ENCODE measurements at places on chromosomes 3 and 15.
A peak's percentile ranks its signal among the peaks of the same experiment; 100 is the strongest.

GRCh38 chr3:176971613-176972174 lies 225.6 kb downstream of the TBL1XR1 start:
- DNase-seq, result no peak

- DNase-seq, result no peak
Measured at GRCh38 chr3:191094057-191094845, 104.8 kb upstream of the OSTN start.

GRCh38 chr15:33934921-33935320 lies 33.4 kb upstream of the CHRM5 start:
- DNase-seq, result no peak

- DNase-seq, result no peak
Measured at GRCh38 chr3:134803051-134803505, 8.0 kb downstream of the EPHB1 start.

GRCh38 chr3:52693071-52693470 lies 7.2 kb downstream of the GNL3 start:
- DNase-seq, result no peak

GRCh38 chr15:31178705-31179104 lies 77.2 kb upstream of the TRPM1 start:
- no peak for DNase-seq

DNA sequence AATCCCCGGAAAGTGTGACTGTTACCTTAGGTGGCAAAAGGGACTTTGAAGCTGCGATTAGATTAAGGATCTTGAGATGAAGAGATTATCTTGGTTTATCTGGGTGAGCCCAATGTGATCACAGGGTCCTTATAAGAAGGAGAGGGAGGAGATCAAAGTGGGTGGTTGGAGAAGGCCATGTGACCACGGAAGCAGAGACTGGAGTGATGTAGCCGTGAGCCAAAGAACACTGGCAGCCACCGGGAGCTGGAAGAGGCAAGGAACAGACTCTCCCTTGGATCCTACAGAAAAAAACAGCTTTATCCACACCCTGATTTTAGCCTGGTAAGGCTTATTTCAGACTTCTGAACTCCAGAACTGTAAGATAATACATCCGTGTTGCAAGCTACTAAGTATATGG lies 29.9 kb downstream of the CRABP1 start:
- no peak for DNase-seq

DNA sequence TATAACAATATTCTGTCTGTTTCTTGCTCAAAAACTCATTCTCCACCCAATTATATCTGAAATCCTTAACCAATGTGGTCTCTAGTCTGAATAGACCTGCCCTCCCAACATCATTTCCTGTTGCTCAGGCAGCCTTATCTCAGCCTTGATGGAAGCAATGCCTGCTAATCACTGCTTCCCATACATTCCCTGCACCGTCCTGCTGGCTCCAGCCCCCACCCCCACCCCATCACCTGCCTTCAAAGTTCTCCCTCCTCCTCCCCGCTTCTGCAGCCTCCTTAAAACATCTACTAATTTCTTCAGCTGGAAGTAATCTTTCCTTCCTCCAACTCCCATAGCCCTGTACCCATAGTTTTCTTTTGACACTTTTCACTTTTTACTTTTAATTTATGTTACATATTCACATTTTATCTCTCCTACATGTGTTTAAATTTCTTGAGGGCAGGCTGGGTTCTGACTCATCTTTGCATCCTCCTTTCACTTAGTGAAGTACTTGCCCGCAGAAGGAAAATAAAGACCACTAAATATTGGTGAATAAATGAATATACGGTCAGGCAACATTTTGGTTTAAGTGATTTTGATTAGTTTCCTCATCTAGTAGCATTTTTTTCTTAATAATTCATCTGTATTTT lies 98.2 kb downstream of the MEIS2 start:
- no peak for DNase-seq

DNA sequence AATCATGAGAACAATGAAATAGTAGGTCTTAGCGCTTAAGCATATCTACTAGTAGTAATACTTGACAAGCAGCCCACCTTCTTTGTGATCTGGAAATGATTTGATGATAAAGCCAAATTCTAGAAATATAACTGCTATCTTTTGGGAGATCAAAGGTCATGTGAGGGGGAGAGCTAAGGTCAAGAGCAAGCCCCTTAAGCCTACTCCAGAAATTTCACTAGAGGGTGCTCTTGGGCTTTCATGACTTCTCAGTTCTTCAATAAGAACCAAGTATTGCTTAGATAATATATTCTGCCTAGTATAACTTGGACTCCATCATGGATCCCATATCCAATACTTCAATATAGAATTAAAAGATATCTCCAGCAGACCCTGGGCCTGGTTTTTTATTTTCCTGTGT lies 319.6 kb downstream of the ZBTB20 start:
- DNase-seq, result peak; percentile 72

- DNase-seq, result no peak
Measured at GRCh38 chr15:66954601-66955000, 110.8 kb upstream of the SMAD3 start.

- no peak for DNase-seq
Measured at GRCh38 chr3:15521573-15521965, at the start of gene COLQ. Gene COLQ, minus strand, starts transcription at chr3:15521706. Its CDS starts 81 bp downstream, at chr3:15521625.

GRCh38 chr15:33756961-33757360 lies 211.3 kb upstream of the CHRM5 start:
- no peak for DNase-seq

GRCh38 chr3:194220901-194221326 lies 85.0 kb downstream of the HES1 start:
- DNase-seq, result no peak

DNA sequence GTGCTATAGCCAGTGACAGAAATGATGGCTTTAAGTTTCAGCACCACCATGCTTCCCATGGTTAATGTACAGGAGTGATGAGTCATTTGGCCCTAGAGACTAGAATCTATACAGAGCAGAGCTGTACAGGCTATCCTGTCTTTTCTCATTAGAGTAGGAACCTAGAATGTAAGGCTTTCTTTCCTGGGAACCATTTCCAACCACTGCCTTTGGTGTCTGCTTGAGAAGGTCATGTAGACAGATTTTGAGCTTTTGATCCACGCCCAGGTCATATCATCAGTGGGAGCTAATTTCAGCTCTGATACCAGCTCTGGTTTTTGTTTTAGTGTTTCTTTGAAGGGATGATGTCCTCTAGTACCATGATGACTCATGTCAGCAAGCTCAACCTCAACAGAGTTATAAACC lies 543.1 kb downstream of the NTRK3 start:
- no peak for DNase-seq

DNA sequence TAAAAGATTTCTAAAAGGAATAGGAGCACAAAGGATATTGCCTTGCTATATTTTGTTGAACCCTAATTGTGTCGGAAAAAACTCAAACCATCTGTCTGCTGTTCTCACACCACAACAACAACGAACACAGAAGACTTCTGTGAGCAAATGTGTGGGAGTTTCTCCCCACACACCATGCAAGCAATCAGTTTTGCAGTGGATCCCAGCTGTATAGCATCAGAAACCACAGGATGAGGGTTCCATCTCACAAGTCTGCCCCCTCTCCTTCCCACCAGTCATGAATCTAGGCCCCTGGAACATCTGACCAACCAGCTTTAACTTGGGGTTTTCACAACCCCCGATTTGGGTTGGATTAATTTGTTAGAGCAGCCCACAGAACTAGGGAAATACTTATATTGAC lies 91.3 kb upstream of the SLC4A7 start:
- no peak for DNase-seq

- no peak for DNase-seq
Measured at GRCh38 chr15:90004252-90004651, 3.1 kb downstream of the ZNF710 start.

DNA sequence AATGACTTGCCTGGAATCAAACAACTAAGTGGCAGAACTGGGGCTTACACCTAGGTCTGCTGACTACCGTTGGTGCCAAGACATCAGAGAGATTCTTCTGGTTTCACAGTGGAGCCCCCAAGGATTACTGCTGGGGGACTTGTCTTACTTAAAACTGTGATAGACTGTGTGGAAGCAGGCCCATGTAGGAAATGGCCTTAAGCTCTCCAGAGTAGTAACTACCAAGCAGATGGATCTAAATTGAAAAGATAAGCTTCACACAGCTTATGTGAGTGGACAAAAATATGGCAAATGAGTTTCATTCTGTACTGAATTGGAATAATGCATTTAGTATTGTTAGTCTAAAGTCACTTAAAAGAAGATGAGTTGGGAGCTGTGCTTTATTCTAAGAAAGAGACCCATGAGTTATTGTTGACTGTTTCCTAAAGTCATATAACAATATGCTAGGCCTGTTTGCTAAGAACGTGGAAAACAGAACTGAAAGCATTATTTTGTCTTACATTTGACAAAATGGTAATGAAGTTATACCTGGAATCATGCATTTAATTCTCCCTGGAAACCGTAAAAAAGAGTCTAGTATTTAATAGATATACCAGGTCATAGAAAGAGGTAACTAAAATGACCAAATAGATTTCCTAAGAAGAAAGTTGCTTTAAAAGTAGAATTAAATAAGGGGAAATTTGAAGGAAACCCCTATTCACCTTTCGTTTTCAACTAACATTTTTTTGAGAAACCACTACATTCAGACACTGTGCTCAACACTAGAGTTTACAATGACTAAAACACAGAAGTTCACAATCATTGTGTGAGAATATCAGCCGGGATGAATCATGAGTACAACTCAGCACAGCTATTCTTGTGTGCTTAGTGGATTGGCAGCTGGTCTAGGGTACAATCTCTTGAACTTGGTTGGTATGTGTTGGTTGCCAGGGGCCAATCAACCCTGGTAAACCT lies 13.0 kb upstream of the MAPK6 start:
- peak; percentile 47 for DNase-seq

DNA sequence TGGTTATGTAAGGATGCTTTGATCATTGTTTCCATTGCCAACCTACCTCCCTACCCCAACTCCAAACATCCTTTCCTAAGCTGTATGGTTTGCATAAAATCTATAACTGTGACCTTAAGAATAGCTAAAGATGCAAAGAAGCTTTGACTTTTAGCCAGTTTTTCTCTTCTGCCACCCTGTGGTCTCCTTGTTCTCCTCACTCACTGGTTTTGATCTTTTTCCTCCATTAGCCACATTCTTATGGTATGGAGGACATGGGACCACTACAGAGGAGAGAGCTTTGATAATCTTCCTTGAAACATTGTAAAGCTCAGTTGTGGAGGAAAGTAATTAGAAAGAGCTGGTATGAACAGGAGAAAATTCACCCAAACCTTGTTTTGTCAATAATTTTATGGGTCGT lies 115.9 kb downstream of the NEK11 start:
- no peak for DNase-seq

- no peak for DNase-seq
Measured at GRCh38 chr3:190491533-190492054, 22.3 kb upstream of the IL1RAP start.

- no peak for DNase-seq
Measured at GRCh38 chr3:107325446-107325845, 51.8 kb upstream of the CCDC54 start.

- peak; percentile 79 for DNase-seq
Measured at GRCh38 chr3:138833899-138834595, 681 bp downstream of the PIK3CB start.

GRCh38 chr3:58462829-58463180 lies 29.1 kb upstream of the KCTD6 start:
- no peak for DNase-seq

GRCh38 chr3:40167958-40168357 lies 141.5 kb upstream of the EIF1B start:
- no peak for DNase-seq

DNA sequence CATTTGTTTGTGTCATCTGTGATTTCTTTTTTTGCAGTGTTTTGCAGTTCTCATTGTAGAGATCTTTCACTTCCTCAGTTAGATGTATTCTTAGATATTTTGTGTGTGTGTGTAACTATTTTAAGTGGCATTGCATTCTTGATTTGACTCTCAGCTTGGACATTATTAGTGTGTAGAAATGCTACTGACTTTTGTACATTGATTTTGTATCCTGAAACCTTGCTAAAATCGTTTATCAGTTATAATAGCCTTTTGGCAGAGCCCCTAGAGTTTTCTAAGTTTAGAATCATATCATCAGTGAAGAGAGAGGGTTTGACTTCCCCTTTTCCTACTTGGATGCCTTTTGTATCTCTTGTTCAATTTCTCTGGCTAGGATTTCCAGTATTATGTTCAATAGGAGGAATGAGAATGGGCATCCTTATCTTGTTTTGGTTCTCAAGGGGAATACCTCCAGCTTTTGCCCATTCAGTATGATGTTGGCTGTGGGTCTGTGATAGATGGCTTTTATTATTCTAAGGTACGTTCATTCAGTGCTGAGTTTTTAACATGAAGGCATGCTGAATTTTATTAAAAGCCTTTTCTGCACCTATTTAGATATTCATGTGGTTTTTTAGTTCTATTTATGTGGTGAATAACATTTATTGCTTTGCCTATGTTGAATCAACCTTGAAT lies 211.7 kb downstream of the MBNL1 start:
- DNase-seq, result no peak

- DNase-seq, result no peak
Measured at GRCh38 chr3:43319794-43320193, 33.5 kb downstream of the SNRK start.

DNA sequence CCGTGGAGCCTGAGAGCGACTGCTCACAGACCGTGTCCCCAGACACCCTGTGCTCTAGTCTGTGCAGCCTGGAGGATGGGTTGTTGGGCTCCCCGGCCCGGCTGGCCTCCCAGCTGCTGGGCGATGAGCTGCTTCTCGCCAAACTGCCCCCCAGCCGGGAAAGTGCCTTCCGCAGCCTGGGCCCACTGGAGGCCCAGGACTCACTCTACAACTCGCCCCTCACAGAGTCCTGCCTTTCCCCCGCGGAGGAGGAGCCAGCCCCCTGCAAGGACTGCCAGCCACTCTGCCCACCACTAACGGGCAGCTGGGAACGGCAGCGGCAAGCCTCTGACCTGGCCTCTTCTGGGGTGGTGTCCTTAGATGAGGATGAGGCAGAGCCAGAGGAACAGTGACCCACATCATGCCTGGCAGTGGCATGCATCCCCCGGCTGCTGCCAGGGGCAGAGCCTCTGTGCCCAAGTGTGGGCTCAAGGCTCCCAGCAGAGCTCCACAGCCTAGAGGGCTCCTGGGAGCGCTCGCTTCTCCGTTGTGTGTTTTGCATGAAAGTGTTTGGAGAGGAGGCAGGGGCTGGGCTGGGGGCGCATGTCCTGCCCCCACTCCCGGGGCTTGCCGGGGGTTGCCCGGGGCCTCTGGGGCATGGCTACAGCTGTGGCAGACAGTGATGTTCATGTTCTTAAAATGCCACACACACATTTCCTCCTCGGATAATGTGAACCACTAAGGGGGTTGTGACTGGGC lies 7.3 kb downstream of the FAM131A start:
- DNase-seq, result no peak

GRCh38 chr3:142962520-142963233 lies 797 bp downstream of the PAQR9 start:
- DNase-seq, result peak; percentile 76

DNA sequence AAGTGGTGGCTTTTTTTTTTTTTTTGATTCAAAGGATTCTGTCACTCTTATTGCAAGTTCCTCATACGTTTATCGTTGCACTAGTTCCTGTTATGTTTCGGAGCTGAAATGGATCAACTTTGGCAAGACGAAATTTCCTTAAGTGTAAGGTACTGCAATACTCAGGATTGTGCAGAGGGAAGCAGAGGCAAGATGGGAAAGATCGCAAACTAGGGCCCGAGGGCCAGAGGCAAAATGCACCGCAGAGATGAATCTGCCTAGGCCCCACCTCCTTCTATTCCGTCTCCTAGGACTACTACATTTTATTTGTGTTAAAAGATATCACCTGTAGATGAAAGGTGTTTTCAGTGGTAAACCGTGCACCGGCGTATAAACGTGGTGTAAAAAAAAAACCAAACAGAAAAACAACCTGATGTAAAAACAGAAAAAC lies 331 bp downstream of the RNU6-1 start:
- DNase-seq, result no peak
